PC-3 (cell line): ENCODE measurements at places on chromosomes 1 and 21. TPM values are rescaled to one million over a fixed set of nuclear protein-coding genes. Genes with fewer than 3 reads are reported as not detected.

GRCh38 chr1:152170287-152170905 is 11.4 kb upstream of the RPTN start:
- H3K36me3 ChIP-seq = no peaks in the 10 kb centered on the region
- H3K27me3 ChIP-seq = peaks cover 24% of the 10 kb centered on the region
- no peak overlapping the region for H3K27ac ChIP-seq
- H3K4me1 ChIP-seq = 0 out of 2 replicates have a peak, but pooled peaks cover 5% of the 10 kb centered on the region

- H3K27me3 ChIP-seq = no peaks in the 10 kb centered on the region
- no peaks in the 10 kb centered on the region for H3K4me1 ChIP-seq
- H3K27ac ChIP-seq = no peak overlapping the region
- H3K36me3 ChIP-seq = peaks cover 26% of the 10 kb centered on the region
Measured at GRCh38 chr1:22102746-22103145, 40.2 kb downstream of the WNT4 start.

GRCh38 chr1:219121679-219122078 is 52.0 kb upstream of the LYPLAL1 start:
- no peak overlapping the region for H3K4me3 ChIP-seq
- no peaks in the 10 kb centered on the region for H3K36me3 ChIP-seq
- H3K4me1 ChIP-seq = no peaks in the 10 kb centered on the region

Gene AGO4
- total RNA-seq = 5.9 and 7.7 TPM in 2 replicates

Gene PRR9
- total RNA-seq = not detected in 2 replicates

- peak; percentile 87 for DNase-seq
- H3K27me3 ChIP-seq = no peaks in the 10 kb centered on the region
- H3K4me3 ChIP-seq = no peak overlapping the region
- H3K27ac ChIP-seq = peak overlapping the region; percentile 90
Measured at GRCh38 chr1:51541313-51542050, 22.4 kb upstream of the EPS15 start.

- no peaks in the 10 kb centered on the region for H3K27me3 ChIP-seq
- H3K36me3 ChIP-seq = no peaks in the 10 kb centered on the region
- H3K27ac ChIP-seq = no peak overlapping the region
- peak; percentile 53 for DNase-seq
- H3K4me1 ChIP-seq = peaks cover 16% of the 10 kb centered on the region
- H3K4me3 ChIP-seq = no peak overlapping the region
Measured at GRCh38 chr1:22870201-22870871, 102.3 kb downstream of the LACTBL1 start.

DNA sequence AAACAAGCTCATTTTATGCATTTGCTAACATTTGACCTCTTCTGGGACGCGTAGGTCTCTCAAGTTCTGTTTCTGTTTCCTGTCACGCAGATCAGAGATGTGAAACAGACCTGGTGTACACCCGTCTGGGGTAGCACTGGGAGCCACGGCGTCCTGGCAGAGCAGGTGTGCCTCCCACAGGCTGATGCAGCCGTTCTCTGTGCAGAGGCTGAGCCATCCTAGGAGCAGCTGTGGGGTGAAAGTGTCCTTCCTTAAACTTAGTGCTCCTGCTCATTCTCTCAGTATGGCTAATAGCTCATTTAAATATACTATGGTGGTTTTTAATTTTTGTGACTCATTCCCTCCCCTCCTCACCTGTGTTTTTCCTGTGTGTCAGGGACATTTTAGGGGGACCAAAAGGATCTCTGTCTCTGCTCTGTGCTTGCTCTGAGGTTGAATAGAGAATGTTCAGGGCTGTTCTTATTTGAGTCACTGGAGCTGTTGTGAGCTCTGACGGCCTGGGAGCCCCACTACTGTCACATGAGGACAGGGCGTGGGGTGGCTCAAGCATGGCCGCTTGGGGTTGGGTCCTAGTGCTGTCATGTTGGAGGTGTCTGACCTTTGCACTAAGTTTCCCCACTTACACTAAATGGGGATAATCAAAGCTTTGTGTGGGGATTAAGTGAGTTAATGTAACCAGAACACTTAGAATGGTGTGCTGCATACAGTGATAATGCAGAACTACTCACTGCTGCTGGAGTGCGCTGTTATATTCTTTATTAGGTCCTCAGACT is 43.0 kb downstream of the GALNT2 start:
- H3K4me1 ChIP-seq = peaks cover 59% of the 10 kb centered on the region
- no peak overlapping the region for H3K27ac ChIP-seq
- no peaks in the 10 kb centered on the region for H3K27me3 ChIP-seq
- no peak for DNase-seq
- no peak overlapping the region for H3K4me3 ChIP-seq
